Effector CD8-positive, alpha-beta T cell (primary cell): ENCODE measurements at places on chromosomes 2 and 18.

DNA sequence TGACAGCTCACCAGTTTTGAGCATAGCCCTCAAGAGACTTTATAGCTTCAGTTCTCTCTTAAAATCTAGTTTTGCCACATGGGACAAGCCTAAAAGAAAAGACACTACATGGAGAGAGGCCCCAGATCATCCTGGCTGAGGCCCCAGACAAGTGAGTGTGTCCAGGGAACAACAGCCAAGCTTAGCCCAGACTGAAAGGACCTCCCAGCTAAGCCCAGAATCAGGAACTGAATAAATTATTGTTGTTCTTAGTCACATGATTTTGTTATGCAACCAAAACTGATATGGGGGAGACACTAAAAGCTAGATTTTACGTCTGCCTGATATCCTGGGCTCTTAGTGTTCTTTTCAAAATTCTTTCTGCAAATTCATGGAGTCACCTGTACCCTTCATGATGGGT is 29.3 kb upstream of the LBH start:
- no peak for DNase-seq

DNA sequence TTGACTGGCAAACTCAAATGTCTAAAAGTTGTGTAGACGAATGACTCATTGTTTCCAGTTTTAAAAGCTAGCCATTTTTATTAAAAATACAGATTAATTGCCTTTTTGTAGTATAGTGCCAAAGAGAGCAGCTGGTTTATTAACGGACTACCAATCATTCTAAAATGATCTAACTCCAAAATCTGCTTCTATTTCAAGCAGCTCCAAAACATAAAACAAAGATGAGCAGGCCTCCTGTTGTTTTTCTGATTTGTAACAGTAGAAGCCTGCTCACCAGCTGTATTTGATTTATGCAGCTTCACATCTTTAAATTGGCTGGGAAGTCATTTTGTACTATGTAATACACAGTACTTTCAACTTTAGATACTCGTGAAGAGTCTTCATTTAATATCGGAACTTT is 171.8 kb downstream of the UBR3 start:
- DNase-seq, result no peak

DNA sequence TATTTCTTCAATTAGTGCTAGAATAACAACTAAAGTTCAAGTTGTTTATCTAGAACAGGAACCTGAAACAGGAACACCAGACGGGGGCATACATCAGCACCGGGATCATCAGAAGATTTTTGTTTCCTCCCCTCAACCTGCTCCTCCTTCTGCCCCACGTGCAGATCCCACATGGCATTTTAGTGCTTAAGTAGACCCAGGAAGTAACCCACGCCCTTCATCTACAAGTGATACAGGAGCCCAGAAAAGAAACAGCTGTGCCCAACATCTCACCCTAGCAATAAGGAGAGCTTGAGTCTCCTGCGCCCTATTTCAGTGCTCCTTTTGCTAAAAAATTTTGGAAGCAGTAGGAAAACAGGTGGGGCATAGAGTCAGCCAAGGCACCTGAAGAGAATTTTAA is 5.2 kb downstream of the ZNF385B start:
- DNase-seq, result no peak

DNA sequence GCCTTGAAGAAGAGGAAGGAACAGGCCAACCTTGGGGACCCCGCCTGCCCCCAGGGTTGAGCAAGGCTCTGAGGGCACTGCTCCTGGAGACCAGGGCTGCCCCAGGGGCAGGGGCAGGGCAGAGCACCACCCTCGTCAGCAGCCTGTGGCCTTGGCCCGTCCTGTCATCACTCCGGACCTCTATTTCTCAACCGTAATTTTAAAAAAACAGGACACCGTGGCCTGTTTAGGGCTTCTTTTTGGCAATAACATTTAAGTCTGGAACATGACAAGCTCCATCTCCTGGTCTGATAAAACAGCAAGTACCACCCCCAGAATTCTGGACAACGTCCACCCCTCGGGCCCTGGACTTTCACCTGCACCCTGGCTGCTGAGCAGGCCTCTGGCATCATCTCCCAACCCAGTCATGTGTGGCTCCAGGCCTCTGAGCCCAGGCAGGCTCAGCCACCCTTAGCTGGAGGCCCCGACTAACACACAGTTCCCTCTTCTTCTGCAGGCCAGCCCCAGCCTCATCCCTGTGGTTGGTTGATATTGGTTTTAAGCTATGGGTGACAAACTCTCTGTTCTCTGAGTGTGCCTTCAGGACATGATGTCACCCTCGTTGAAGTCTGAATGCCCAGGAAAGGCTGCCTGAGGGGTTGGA is 22.6 kb upstream of the ID2 start:
- DNase-seq, result no peak

- no peak for DNase-seq
These were observed 242.5 kb downstream of the DCC start for GRCh38 chr18:52582516-52582915.

GRCh38 chr2:233223059-233223894 is 28.2 kb upstream of the ATG16L1 start:
- DNase-seq, result no peak
